ENCODE measurements at places on chromosomes 4 and X. TPM values are rescaled to one million over a fixed set of nuclear protein-coding genes. Genes with fewer than 3 reads are reported as not detected.

DNA sequence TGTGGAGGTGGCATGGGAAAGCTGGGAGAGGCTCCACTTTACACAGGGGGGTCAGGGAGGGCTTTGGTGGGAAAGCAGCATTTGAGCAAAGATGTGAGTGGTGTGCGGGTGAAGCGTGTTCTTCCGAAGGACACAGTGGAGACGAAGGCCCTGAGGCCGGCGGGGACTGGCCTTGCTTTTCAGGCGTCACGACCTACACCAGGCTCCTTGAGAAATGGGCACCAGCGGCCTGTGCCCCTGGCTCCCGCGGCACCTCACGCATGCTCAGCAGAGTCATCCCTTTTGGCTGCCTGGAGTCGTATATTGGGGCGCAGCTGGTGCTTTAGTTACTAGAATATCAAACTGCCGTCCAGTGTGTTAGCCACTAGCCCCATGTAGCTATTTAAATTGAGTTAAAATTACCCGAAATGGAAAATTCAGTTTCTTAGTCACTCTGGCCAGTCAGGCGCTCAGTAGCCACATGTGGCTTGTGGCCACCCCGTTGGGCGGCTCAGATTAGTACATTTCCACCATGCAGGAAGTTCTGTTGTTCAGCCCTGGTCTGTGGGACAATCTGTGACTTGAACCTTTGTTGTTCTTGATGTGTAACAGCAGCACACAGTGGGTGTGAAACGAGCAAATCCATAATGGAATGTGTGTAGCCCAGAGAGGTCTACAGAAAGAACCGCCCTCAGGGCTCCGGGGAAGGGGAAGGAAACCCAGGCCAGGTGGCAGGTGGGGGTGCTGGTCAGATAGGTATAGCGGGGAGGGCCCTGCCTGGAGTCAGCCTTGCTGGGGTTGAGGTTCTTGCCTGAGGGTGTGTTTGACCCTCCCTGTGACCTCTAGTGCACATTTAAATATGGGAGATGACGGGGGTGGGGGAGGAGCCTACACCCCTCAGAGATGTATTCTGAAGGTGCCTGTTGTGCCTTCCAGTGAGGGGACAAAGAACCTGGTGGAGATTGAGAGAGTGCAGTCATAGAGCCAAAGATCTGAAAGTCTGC, 30.4 kb downstream of the TBC1D14 start:
- H3K27me3 ChIP-seq = no peaks in the 10 kb centered on the region
- H3K4me1 ChIP-seq = peaks cover 12% of the 10 kb centered on the region
- H3K4me3 ChIP-seq = no peak overlapping the region
- no peaks in the 10 kb centered on the region for H3K36me3 ChIP-seq
- no peak for DNase-seq
- H3K27ac ChIP-seq = no peak overlapping the region

GRCh38 chr4:2402048-2402842, 16.2 kb downstream of the ZFYVE28 start:
- DNase-seq = no peak
- H3K4me1 ChIP-seq = peaks cover 3% of the 10 kb centered on the region
- H3K27ac ChIP-seq = no peak overlapping the region
- peak overlapping the region; percentile 1 for H3K4me3 ChIP-seq

DNA sequence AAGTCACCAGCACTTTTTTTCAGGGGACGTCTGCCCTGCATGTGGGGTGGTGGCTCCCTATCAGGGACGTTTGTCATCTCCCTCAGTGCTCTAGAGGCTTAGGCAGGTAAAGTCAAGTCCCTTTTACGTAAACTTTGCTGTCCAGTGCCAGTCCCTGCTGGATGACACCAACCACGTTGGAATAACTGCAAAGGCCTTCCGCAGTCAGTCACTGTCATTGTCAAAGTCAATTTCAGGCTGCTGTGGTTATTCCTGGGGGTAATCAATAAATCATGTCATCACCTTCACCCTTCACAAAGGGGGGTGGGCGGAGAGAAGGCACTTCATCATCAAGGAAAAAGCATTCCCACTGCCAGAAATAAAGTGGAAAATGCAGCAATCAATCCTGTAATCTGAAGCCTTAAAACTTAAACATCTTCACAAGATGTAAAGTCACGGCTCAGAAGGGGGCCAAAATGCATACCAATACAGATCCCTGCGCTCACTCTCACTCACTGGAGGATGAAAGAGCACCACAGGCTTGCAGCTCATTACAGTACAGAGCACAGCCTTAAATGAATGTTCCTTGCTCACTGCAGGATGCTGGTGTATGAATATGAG, 56.2 kb downstream of the CLDN22 start:
- no peak for DNase-seq
- H3K27me3 ChIP-seq = no peaks in the 10 kb centered on the region
- no peak overlapping the region for H3K4me3 ChIP-seq
- H3K36me3 ChIP-seq = peaks cover 7% of the 10 kb centered on the region

DNA sequence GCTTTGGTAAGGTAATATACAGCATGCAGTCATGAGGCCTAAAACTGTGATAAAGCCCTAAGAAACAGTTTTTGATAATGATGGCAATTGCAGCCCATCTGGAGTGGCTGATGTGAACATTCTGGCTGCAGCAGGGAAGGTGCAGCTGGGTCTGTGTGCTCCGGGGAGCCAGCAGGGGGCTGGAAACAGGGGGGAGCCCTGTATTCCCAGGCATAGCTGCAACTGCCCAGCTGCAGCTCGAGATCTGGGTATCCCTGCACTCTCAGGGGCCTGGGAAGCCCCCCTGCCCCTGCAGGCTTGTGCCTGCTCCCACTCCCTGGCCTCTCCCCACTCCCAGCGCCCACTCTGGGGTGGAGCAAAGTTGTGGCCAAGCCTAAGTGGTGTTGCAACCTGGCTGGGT, 95.6 kb downstream of the RRAGB start:
- no peaks in the 10 kb centered on the region for H3K27me3 ChIP-seq
- no peak for DNase-seq
- no peaks in the 10 kb centered on the region for H3K36me3 ChIP-seq
- no peaks in the 10 kb centered on the region for H3K4me1 ChIP-seq
- no peak overlapping the region for H3K4me3 ChIP-seq

GRCh38 chr4:55509266-55509665, 37.4 kb downstream of the CLOCK start:
- no peaks in the 10 kb centered on the region for H3K4me1 ChIP-seq
- H3K27ac ChIP-seq = no peak overlapping the region
- no peak overlapping the region for H3K4me3 ChIP-seq
- H3K27me3 ChIP-seq = no peaks in the 10 kb centered on the region
- H3K36me3 ChIP-seq = peaks cover 1% of the 10 kb centered on the region
- no peak for DNase-seq

The CCDC160 gene
- polyA plus RNA-seq = 0.06 TPM

The ARHGAP36 gene
- not detected for polyA plus RNA-seq

The ADAMTS3 gene
- polyA plus RNA-seq = 1.7 TPM

The RASL11B gene
- 15.2 TPM for polyA plus RNA-seq
